ENCODE measurements at places on chromosomes 6 and 20.

GRCh38 chr20:41510224-41510623 is 108.0 kb downstream of the CHD6 start:
- DNase-seq: no peak

- DNase-seq: no peak
Observed at GRCh38 chr6:14423330-14423729, 305.8 kb downstream of the CD83 start.

- DNase-seq: no peak
Observed at GRCh38 chr6:153001767-153002612, 519 bp downstream of the MTRF1L start.

DNA sequence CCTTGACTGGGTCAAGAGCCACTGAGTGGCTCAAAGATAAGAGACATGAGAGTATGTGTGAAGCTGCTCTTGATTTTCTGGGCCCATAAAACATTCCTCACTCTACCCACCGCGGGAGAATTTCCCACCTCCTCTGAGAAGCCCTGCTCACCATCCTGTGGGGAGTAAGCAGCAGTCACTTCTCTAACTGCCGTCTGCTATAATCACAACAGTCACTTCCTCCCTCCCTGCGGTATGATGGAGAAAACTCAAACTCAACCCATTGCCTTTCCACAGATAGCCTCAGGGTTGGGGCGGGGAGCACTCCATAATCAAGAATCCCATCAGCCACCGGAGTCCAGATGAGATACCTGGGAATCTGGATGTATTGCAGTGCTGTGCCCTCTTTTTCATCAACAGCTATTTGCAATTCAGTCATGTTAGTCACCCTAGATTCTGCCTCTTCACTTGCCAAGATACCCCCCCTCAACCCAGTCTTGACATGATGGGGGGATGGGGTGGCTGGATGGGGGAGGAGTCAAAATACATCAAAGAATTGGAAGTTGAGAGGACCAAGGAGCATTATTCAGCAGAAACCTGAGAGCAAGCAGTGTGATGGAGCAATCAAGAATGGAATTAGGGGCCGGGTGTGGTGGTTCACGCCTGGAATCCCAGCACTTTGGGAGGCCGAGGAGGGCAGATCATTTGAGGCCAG is 5.1 kb downstream of the MOCS1 start:
- DNase-seq: no peak

DNA sequence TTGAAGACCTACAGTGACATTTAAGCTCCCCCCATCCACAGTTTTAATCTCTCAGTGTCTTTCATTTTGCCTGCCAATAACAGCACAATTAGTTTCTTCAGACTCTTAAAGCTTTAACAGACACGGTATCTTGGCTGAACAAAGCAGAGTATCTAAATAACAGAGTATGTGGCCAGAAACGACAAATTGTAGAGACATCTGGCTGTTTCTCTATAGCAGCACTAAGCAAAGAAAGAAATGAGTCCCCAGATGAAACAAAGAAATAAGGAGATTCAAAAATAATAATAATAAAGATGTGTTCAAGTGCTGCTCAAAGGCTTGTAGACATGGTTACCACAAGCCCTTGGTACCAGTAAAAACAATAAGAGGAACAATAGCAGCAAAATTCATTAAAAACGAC is 97.8 kb upstream of the HDAC2 start:
- DNase-seq: no peak

DNA sequence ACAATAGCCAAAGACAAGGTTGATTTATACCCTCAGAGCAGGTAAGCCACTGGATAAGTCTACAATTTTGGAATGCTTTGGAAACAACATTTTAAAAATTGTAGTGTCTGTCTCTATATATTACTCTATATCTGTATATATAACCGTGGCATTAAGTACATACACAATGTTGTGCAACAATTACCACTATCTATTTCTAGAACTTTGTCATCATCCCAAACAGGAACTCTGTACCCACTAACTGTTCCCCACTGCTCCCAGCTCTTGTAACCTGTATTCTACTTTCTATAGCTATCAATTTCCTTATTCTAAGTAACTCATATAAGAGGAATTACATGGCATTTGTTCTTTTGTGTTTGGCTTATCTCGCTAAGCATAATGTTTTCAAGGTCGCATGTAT is 78.2 kb upstream of the ASCC3 start:
- no peak for DNase-seq

- DNase-seq: no peak
Observed at GRCh38 chr6:120103618-120104017, 754.1 kb upstream of the MAN1A1 start.

DNA sequence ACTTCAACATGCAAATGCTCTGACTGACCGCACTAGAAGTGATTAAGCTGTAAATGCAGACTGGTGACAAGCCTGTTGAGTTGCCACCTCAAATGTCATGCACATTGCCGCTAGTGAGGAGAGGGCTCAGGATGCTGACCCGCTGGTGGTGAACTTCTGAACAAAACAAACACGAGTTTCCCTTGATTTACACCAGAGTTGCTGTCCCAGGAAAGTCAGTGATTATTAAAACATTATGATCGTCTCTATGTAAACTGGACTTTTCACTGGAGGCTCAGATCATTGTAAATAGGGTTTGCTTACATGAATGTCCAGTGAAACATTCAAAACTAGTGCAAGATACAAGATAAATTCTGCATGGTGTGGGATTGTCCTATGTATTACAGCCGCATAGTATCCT is 420.1 kb downstream of the PREX1 start:
- no peak for DNase-seq
